Hematopoietic multipotent progenitor cell treated with erythropoietin and hydrocortisone succinate and interleukin-3 and kit ligand, for 15 days (in vitro differentiated cells): ENCODE measurements at places on chromosomes 2 and 18.

- DNase-seq = no peak
Measured at GRCh38 chr2:18284331-18284730, 276.1 kb downstream of the RDH14 start.

DNA sequence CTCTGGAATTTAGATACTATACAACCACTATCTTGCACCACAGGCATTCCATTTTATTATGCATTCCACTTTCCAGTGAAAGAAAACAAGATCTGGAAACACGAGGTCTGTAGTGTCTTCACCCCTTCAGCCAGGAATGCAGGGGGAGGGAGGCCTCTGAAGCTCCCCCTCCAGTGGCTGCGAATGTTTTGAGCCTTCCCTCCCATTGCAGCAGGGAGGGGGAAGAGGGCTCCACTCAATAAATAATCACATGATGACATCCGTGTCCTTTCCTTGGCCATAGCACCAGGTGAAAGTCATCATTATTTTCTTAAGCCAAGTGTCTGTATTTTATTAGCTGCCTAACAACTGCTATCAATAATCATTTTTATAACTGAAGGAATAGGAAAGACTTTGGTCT lies 38.6 kb downstream of the ALPK2 start:
- no peak for DNase-seq

DNA sequence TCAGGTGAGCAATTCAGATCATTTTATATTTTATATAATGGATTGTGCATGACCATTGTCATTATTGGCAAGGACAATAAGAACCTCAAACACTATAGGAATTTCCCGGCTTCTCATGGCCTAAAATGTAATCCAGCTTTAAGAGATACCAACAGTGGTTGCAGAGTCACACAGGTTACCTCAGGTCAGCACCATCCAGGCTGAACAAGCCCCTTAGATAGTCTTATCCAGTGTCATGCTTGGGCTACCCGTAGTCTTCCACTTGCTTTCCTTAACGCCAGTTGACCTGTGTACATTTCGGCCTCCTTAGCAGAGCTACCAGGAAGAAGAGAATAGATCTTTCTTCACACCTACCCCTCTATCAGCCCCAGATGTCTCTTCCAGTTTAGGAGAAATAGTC lies 293.3 kb upstream of the SYT4 start:
- DNase-seq = no peak

DNA sequence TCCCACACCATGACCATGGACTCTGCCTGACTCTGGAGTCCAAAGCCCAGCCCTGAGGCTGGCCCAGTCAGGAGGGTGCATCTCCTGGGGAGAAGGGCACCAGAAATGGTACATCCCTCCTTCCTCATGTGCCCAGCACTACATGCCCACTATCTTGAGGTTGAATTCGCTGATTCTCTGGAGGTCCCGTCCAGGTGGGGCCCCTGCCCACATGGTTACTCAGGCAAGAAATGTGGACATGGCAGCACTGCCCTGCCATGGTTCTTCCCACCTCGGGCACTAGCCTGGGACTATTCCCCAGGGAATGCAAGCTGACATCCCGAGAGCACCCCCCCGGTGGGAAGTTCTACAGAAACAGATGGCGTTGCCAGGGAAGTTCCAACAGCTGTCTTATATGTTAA lies 15.3 kb upstream of the HES6 start:
- DNase-seq = no peak

DNA sequence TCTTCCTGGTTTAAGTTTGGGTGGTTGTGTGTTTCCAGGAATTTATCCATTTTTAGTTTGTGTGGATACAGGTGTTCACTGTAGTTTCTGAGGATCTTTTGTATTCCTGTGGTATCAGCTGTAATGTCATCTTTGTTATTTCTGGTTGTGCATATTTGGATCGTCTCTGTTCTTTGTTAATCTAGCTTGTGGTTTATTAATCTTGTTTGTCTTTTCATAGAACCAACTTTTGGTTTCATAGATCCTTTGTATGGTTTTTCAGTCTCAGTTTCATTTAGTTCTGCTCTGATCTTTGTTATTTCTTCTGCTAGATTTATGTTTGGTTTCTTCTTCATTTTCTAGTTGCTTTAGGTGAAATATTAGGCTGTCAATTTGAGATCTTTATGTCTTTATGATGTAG lies 202.4 kb upstream of the ZSWIM2 start:
- no peak for DNase-seq

- no peak for DNase-seq
Measured at GRCh38 chr2:240833724-240834285, 13.8 kb upstream of the KIF1A start.

GRCh38 chr18:63843008-63843407 lies 44.5 kb upstream of the SERPINB2 start:
- DNase-seq = no peak

- DNase-seq = no peak
Measured at GRCh38 chr2:238727585-238728329, 120.1 kb upstream of the TWIST2 start.

- DNase-seq = no peak
Measured at GRCh38 chr2:120517751-120518469, 172.0 kb downstream of the INHBB start.

- no peak for DNase-seq
Measured at GRCh38 chr2:136058262-136058661, 59.7 kb downstream of the CXCR4 start.

DNA sequence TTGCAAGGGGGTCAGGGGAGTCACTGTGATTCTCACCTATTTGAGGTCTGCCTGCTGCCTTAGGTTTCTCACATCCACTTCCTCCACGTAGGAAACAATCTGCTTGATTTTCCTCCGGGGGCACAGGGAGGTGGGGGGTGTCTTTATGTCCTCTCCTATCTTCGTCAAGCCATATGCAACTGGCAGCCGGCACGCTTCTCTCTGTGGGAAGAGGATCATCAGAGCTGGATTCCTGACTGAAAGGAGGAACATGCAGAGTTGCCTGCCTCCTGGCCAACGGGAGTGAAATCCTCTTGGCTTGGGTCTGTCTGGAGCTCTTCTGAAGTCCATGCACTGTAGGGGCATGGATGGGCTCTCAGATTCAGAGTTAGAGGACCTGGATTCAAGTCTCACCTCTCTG lies 43.1 kb upstream of the ACVR1 start:
- DNase-seq = no peak

GRCh38 chr2:207184348-207184747 lies 18.6 kb upstream of the KLF7 start:
- DNase-seq = no peak

- no peak for DNase-seq
Measured at GRCh38 chr18:51054764-51055163, 24.8 kb downstream of the SMAD4 start.

DNA sequence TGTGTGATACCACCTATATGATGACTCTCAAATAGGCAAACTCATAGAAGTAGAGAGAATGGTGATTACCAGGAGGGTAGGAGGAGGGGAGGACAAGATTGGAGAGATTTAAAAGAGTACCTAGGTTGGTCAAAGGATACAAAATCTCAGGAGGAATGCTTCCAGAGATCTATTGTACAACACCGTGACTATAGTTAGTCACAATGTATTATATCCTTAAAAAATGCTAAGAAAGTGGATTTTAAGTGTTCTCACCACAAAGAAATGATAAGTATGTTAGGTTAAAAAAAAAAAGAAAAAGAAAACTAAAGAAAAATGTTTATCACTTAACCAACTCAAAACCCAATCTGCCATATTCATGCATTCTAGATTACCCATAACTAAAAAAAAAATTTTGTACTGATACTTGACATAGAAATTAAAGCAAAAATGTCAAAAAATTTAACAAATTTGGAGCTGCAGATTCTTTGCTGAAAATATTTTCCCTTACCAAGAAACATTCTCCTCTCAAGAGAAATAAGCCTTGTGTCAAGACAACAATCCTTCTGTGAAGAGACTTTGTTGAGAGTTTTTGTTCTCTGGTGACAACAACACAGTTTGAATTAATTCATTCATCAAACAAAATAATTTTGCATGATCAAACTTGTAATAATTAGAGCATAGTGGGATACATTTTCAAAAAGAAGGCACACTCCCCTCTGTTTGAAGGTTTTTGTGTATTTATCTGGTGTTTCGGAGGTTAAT lies 213.1 kb downstream of the DNER start:
- no peak for DNase-seq

GRCh38 chr2:202373490-202373889 lies 2.6 kb upstream of the BMPR2 start:
- DNase-seq = no peak

DNA sequence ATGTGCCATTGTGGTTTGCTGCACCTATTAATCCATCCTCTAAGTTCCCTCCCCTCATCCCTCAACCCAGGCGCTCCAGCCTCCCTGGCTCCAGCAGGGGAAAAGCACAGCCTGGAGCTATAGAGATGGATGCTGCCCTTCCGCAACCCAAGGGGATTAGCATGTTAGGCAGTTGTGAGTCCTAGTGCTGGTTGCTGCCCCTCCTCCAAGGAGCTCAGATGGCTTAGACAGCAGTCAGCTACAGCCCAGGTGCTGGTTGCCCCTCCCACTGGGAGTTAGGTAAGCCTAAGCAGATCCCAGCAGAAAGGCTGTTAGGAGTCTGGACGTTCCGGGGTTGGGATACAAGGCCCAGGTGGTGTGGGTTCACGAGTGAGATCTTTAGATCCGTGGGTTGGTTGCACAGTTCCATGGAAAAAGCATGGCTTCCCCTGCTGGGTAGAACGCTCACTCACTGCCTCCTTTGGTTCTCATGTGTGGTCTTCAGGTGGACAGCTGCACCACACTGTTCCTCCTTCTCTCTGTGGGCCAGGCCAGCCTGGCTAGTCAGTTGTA lies 446.1 kb downstream of the ZNF804A start:
- no peak for DNase-seq

DNA sequence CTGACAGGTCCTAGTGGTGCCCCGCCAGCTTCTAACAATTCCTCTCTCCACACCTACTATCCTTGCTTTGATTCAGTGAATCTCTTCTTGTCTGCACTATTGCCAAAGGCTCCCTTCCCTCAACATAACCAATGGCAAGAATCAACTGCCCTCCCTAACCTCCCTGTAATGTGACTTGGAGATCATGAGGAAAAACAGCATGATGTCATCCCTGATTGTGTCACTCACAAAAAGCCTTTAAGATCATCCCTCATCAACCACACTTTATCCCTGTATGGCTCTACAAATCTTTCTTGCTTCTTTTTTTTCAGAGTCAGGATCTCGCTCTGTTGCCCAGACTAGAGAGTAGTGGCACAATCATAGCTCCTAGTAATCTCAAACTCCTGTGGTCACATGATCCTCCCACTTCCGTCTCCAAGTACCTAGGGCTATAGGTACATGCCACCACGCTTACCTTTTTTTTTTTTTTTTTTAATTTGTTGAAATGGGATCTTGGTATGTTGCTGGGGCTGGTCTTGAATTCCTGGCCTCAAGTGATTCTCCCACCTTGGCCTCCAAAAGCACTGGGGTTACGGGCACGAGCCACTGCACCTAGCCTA lies 19.7 kb downstream of the SAP130 start:
- no peak for DNase-seq

- DNase-seq = no peak
Measured at GRCh38 chr2:38371235-38371634, 5.8 kb downstream of the ATL2 start.

DNA sequence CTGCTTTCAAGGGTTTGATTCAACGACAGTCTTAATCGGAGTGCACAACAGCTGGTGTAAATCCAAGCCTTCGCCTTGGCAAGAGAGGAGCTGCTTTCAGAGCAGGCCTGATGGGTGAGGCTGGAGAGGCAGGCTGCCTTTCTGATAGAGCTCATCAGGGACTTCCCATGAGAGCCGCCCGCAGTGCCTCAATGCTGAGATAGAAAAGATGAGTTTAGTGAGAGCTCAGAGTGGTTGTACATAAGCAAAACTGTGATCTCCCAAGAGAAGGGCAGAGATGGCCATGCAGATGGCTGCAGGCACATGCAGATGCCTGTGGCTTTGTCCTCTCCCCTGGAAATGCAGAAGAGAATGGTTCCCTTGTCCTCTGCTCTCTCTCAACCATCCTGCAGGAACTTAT lies 122.1 kb downstream of the ARL4C start:
- no peak for DNase-seq

DNA sequence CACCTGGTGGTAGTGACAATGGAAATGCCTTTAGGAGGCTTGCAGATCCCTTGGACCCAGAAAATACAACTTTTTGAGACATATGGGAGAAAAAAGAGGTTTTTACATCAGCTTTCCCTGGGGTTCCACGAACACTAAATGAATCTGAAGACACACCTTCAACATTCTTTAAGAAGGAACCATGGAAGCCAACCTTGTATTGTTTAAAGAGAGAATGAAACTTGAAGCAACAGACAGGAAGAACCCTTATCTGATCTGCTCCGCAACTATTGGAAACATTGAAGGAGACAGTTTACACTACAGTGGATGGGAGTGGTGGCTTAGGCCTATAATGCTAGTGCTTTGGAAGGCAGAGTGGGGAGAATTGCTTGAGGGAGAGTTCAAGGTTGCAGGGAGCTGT lies 190.4 kb downstream of the LAMA1 start:
- no peak for DNase-seq

DNA sequence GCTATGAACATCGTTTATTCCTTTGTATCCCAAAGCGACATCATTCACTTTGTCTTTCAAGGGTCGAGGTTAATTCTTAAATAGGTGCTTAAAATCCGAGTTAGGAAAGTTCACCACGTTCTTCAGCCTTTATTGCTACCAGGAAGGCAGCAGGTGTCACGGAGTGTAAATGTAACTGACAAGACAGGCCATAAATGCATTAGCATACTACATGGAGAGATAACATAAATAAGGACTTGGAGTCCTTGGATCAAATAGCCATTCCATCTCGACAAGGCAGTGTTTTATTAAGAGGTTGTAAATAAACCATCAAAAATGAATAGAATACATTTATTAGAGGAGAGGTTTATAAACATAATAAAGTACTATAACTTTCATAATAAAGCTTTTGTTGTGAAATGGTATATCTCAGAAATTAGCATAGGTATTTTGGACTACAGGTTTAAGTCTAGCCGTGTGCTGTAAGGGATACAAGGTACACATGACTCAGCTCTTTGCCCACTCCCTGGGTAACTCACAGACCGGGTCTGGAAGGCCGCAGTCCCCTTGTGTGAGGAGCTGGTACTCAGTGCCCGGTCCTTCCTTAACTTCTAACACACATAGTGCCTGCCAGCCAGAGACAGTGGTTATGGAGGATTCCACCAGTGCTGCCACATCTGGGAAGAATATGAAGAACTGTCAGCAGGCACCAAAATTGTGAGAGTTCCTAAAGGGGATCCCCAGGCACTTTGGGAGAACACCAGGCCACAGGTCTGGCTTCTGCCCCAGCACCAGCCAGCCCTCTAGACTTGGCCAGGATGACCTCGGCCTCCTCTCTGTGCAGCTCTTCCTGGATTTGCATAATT lies 29.4 kb downstream of the CAPN13 start:
- DNase-seq = no peak

GRCh38 chr2:12120281-12121150 lies 374.1 kb downstream of the LPIN1 start:
- no peak for DNase-seq

GRCh38 chr2:187769437-187769836 lies 215.2 kb upstream of the TFPI start:
- DNase-seq = no peak

DNA sequence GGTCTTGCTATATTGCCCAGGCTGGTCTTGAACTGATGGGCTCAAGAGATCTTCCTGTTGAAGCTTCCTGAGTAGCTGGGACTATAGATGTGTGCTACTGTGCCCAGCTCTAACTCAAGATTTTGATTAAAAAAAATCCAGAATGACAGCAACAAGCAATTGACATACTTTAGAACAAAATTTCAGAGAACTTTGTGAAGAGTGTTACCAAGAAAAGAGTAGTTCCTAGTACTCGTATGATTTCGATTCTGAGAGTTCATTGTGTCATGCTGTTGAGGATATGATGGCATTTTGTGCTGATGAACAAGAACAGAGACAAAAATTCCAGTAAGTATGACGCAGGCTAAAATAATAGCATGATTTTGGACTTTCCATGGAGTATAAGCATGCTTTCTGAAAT lies 90.2 kb upstream of the TWSG1 start:
- no peak for DNase-seq
